ENCODE measurements at places on chromosomes 5 and 9. TPM values are rescaled to one million over a fixed set of nuclear protein-coding genes. Genes with fewer than 3 reads are reported as not detected.

The ROPN1L gene
- total RNA-seq = 0.66 TPM

The ANKRD34B gene
- not detected for total RNA-seq

The SLC6A19 gene
- total RNA-seq = not detected

The TXNDC8 gene
- total RNA-seq = not detected

The HAPLN1 gene
- total RNA-seq = 0.05 TPM

The KIF4B gene
- 0.12 TPM for total RNA-seq

The GRIN1 gene
- total RNA-seq = 23.1 TPM
